Stimulated activated CD4-positive, alpha-beta T cell treated with anti-CD3 and anti-CD28 coated beads, Interleukin-1b, Interleukin-23, amount 100 ng/mL, for 1 hour (primary cell): ENCODE measurements at places on chromosomes 3 and 15.

- no peak for DNase-seq
Observed at GRCh38 chr3:126287536-126288241, 69.5 kb downstream of the KLF15 start.

GRCh38 chr15:60392986-60393790, 4.6 kb downstream of the ANXA2 start:
- DNase-seq, result no peak

GRCh38 chr3:49665822-49666519, 8.2 kb upstream of the APEH start:
- DNase-seq, result no peak

GRCh38 chr3:185717121-185717520, 107.7 kb downstream of the IGF2BP2 start:
- no peak for DNase-seq

GRCh38 chr3:174318181-174318580, 541.0 kb upstream of the NAALADL2 start:
- no peak for DNase-seq

- no peak for DNase-seq
Observed at GRCh38 chr3:32257042-32257441, 18.6 kb downstream of the CMTM8 start.

DNA sequence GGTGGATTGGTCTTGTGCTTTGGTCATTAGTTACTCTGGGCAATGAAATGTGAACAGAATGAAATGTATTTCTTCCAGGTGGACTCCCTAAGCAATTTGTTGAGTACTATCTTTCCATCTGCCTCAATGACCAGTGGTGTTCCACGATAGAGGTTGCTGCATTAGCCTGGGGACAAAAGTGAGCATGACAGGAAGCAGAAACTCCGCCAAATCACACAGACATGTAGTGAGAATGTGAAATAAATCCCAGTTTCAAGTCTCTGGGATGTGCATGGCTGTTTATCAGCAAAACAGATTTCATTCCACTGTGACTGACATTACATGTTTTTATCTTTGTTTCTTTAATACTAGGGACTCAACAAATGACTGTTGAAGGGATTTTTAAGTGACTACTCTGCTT, 63.3 kb upstream of the DCBLD2 start:
- DNase-seq, result no peak

DNA sequence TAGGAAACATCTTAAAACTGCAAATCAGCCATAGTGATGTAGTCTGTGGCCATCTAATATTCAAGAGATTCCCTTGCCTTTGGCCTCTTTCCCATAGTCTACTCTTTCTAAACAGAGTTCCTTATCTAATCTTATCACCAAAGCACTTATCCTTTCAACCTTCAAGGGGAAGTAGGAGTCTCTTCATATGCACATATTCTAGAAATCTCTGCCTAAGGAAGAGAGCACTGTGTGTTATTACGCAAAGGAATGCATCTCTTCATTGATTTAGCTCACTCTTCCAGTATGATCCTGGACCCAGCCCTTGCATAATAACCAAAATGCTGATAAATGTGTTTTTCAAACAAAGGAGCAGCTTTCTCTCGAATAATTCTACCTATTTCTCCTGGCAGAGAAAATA, 253.7 kb upstream of the TPRG1 start:
- no peak for DNase-seq

DNA sequence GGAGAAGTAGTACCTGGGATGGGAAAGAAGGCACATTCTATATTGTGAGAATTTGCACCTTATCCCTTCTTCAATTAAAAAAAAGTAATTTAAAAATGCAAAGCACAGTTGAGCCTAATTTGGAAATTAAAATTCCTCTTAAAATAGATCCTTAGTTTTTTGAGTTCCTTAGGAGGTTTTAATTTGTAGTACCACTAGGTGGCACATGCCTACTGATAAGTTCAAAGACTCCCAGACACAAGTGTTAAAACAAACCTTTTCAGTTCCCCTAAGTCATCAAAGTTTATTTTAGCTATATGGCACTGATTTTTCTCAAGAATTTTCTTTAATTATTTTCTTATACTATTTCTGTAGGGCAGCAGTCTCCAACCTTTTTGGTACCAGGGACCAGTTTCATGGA, 127.6 kb upstream of the AZI2 start:
- DNase-seq, result no peak

DNA sequence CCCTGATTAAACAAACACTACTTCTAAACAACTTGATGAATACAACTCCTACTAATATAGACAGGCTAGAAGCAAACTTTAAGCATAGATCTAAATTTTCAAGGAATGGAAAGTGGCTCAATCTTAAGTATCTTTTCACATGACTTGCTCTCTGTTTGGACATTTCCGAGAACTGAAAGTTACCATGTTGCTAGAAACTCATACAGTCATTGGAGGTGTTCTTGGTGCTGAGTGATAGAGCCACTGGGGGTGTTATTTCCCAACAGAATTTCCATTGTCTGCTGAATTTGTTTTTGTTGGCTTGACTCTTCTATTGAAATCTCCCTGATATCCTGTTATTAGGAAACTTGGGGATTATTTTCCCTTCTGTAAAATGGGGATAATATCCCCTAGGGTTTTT, 264.5 kb upstream of the RASGRP1 start:
- no peak for DNase-seq

- DNase-seq, result no peak
Observed at GRCh38 chr15:74304431-74304830, 63.0 kb downstream of the CYP11A1 start.

- DNase-seq, result no peak
Observed at GRCh38 chr15:98324341-98324970, 323.9 kb upstream of the IGF1R start.
